Kidney (tissue), 22 donors: ENCODE measurements at places on chromosomes 7 and 10. TPM values are rescaled to one million over a fixed set of nuclear protein-coding genes. Genes with fewer than 3 reads are reported as not detected.

- DNase-seq: no peak
Observed at GRCh38 chr10:123879606-123880257, 11.9 kb downstream of the CPXM2 start.

- no peak for DNase-seq
Observed at GRCh38 chr7:122268101-122268500, 36.4 kb downstream of the FEZF1 start.

Gene IGFBP1
- total RNA-seq: not detected

- DNase-seq: no peak
Observed at GRCh38 chr10:20885678-20886077, 11.4 kb downstream of the NEBL start.

- no peak for DNase-seq
Observed at GRCh38 chr7:116028787-116029186, 1.8 kb downstream of the TFEC start.

DNA sequence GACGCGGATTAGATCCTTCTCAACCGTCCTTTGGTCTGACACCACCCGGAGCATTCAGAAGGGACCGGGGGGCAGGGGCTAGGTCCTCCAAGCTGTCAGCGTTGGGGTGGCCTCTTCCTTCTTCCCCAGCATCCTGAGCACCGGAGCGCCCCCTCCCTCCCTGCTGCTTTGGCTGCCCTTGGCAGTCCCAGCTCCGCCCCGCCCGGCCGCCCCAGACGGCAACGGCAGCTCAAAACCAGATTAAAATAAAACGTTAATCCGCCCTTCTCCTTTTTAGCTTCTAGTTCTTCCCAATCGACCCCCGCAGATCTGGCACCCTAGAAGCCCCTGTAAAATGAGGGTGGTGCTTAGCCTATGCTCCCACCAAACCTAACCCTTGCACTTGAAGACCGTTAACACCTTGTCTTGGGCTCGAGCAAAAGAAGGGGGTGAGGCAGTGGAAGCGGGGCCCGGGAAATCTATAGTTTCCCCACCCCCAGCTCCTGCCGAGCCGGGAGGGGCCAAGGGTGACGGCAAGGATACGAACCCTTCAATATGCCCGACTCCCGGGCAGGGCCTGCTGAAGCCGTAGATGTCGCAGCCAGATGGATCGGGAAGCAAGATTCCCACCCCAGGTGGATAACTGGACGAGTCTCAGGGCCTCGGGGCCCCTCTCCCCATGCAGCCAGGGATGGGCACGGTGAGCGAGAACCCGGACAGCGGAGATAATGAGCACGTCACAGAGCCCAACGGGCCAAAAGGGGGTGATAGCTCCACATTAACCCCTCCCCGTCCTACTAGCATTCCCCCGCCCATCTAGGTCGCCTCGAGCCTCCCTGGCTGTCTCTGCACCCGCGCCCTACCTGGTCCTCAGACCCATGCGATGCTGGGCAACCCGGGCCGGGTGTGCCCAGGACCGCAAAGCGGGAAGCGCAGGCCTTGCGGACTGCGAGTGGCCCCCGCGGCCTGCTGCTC, 169.7 kb downstream of the NRF1 start:
- DNase-seq: peak; percentile 67

DNA sequence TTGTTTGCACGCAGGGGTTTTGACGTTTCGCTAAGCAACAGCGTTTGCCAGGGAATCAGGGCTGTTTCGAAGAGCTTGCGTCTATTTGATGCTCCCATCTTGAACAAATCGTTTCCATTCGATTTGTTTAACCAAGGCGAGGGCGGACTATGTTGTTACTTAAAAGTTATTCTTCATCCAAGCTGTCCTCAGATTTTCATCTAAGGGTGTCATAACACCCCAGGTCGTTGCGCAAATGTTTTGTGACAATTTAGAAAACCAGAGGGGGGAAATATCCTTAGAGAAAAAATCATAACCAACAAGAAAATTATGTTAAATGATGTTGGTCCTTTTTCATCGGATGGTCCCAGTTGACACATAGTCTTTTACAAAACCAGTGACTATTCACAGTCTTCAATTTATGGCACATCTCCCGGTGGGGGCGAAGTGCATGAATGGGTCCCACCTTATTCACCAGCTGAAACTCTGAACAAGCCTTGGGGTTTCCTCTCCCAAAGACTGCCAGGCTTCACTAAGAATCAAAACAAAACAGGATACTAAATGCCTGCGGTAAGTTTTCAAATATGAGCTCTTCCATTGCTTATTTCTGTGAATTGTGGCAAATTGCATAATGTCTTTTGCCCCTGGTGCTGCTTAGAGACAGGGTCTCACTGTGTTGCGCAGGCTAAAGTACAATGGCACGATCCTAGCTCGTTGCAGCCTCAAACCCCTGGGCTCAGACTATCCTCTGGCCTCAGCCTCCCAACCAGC, 109.9 kb downstream of the REEP3 start:
- DNase-seq: no peak

- no peak for DNase-seq
Observed at GRCh38 chr7:80362677-80363076, 149.2 kb downstream of the GNAT3 start.

DNA sequence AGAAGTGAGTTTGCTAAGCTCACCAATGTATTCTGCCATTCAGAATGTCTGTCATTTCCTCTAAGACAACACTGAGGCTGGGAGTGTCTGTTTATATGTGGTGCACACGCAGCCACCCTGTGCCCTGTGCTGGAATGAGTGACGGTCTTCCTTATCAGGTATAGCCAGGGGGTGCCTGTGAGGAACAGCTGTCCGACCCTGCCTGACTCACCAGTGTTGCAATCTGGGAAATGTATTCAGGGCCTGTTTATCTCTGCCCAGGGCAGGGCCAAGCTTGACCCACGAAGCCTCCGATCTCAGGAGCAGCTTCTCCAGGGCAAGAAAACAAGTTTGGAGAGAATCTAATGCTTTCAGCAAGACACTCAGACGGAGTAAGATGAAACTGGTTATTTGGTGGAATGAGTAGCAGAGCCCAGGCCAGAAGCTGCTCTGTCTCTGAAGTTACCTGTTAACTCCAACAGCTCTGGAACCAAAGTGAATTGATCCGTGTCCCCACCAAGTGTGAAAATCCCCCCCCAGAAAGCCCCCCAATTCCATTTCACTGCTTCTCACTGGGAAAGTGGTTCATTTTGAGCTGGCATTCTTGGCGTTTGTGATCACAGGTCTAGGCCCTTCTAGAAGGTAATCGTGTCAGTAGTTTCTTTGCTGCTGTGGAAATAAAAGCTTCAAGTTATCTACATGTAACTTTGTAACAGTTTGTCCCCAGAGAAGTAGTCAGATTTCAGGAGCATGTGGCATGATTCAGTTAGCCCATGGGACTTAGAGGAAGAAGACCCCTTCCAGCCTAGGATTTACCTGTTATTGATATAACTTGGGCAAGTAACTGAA, 6.1 kb upstream of the UBE2H start:
- no peak for DNase-seq

DNA sequence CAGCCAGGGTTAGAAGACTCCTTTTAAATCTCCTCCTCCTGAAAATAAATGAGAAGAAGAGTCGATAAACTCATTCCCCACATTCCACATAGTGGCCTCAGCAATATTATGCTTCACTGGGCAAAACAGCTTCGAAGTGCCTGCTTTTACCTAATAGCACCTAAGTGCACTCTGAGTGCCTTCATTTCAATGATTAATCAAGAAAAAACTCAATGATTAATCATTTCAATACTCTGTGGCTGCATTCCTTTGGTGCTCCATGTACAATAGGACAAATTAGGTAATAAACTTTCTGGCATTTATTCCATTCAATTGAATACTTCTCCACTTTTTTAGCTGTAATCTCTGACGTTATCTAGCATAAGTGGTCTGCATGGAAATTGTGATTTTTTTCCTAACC, 174.6 kb downstream of the CCDC71L start:
- DNase-seq: peak; percentile 66

Gene AMPH
- total RNA-seq: 1.2 TPM

Gene GPRIN2
- 12.6 TPM for total RNA-seq

Gene ENO4
- 1.2 TPM for total RNA-seq

Gene TEX47
- total RNA-seq: not detected

DNA sequence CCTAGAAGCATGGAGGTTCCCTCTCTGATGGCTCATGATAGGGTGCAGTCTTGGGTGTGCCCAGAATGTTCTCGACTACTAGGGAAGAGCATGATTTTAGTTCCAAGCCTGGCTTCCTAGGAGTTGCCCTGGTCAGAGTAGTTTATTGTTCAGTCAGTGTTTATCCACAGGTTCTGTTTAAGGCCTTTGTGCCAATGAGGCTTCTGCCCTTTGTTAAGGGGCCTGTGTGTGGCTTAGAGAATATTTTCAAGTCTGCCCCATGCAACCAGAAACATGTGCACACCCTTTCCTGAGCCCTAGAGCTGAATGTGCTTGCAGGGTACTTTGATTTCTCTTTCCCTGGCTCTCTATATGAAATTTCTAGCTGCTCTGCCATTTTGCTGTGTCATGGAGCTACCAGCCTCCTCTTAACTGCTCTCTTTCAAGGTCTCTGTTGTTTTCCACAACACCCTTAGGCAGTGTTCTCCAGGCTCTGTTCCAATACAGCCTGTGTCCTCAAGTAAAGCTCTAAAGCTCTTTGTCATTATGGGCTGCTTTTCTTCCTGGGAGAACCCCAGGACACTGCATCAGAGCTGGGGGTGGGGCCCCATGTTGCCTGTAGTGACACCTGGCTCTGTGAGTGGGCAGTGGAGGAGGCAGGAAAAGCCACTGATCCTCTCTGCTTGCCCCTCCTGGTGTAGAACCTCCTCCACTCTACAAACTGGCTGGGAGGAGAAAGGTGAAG, 34.1 kb upstream of the TSPAN33 start:
- no peak for DNase-seq

Gene TSPAN15
- total RNA-seq: 65.4 TPM

GRCh38 chr10:668786-669485, 20.5 kb downstream of the DIP2C start:
- no peak for DNase-seq

GRCh38 chr10:15672469-15672868, 47.3 kb downstream of the ITGA8 start:
- no peak for DNase-seq

GRCh38 chr7:123538189-123538714, 3.9 kb upstream of the IQUB start:
- DNase-seq: no peak

DNA sequence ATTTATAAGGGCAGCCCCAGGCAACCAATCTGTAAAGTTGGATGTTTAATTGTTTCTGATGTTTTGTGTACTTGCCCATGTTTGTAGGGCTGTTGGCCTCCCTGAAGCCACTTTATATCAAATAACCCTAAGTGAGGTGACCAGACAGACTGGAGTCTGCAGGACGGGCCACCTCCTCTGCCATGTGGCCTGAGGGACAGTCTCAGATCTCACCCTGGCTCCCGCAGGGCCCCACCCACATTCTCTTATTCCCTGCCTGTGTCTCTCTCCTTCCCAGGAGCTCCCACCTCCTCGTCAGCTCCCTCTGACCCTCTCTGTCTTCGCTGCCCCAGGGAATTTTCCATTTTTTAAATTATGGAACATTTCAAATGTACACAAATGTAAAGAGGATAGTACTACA, 9.5 kb upstream of the C10orf71 start:
- DNase-seq: no peak

- no peak for DNase-seq
Observed at GRCh38 chr7:158495216-158495615, 92.4 kb downstream of the PTPRN2 start.

- no peak for DNase-seq
Observed at GRCh38 chr7:3312583-3312982, 11.5 kb downstream of the SDK1 start.

Gene ZNF282
- 24.5 TPM for total RNA-seq

Gene SEMA4G
- 6.1 TPM for total RNA-seq

Gene HTR7
- 0.38 TPM for total RNA-seq

- DNase-seq: no peak
Observed at GRCh38 chr10:133088956-133089800, 1.5 kb downstream of the ADGRA1 start.

Gene NPSR1
- not detected for total RNA-seq

- DNase-seq: no peak
Observed at GRCh38 chr10:7133278-7133677, 277.6 kb downstream of the SFMBT2 start.

- DNase-seq: no peak
Observed at GRCh38 chr7:140041659-140042385, 20.9 kb downstream of the PARP12 start.

DNA sequence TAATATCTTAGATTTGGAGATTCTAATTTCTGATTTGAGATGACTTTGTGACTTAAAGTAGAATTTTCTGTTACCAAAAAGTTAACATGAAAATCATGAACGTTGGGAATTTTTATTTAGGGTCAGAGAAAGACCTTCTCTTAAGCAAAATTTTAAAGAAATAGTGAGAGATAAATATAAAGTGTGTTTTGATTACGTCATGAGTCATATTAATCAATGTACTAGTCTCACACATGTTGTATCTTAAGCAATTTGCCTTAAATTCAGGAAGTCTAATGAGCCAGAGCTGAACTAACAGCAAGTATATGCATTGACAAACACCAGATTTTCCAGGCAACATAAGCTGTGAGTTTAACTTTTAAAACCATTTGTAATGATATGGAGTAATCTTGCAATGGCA, 765.5 kb upstream of the SORCS1 start:
- no peak for DNase-seq

Gene CALHM3
- total RNA-seq: not detected

Gene STK17A
- total RNA-seq: 15.5 TPM

- DNase-seq: no peak
Observed at GRCh38 chr10:89887406-89887805, 186.0 kb downstream of the KIF20B start.

Gene LIPM
- total RNA-seq: not detected

- DNase-seq: peak; percentile 50
Observed at GRCh38 chr10:44047361-44047760, 337.5 kb downstream of the CXCL12 start.

Gene INHBA
- 5.9 TPM for total RNA-seq

DNA sequence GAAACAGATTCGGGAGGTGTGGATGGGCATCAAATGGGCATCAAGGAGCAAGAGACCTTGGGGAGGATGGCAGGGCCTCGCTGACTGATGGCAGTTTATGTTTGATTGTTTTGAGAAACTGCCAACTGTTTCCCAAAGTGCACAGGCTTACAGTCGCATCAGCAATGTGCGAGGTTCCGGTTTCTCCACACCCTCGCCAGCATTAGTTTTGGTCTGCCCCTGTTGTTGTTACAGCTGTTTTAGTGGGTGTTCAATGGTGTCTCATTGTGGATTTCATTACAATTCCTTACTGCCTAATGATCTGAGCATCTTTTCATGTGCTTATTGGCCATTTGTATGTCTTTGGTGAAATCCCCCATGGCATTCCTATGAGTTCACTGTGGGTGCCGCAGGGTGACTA, 24.4 kb downstream of the AKR1E2 start:
- no peak for DNase-seq

Gene NMT2
- total RNA-seq: 19.8 TPM

DNA sequence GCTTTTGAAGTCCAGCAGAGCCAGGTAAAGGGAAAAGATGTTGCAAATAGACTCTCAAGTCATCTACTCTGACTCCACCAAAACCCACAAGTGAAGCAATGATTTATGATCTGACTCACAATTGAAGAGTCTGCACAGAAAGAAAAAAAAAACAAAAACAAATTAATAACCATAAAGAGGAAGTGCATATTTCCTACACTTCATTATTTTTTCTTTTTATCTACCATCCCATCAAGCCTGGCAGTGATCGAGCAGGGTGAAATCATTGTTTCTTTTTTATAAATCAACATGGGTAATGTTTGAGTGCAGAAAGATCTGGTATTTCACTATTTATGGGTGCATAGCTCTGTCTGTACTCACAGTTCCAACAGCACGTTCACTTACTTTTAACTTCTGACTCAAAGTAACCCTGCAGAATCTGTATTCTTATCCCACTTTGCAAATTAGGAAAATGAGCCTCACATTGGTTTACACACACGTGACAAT, 829.0 kb downstream of the TNS3 start:
- no peak for DNase-seq
